Activated CD8-positive, alpha-beta memory T cell treated with anti-CD3 and anti-CD28 coated beads, Interleukin-2, amount 50 U/mL, for 48 hours (primary cell): ENCODE measurements at places on chromosomes 5 and 9.

DNA sequence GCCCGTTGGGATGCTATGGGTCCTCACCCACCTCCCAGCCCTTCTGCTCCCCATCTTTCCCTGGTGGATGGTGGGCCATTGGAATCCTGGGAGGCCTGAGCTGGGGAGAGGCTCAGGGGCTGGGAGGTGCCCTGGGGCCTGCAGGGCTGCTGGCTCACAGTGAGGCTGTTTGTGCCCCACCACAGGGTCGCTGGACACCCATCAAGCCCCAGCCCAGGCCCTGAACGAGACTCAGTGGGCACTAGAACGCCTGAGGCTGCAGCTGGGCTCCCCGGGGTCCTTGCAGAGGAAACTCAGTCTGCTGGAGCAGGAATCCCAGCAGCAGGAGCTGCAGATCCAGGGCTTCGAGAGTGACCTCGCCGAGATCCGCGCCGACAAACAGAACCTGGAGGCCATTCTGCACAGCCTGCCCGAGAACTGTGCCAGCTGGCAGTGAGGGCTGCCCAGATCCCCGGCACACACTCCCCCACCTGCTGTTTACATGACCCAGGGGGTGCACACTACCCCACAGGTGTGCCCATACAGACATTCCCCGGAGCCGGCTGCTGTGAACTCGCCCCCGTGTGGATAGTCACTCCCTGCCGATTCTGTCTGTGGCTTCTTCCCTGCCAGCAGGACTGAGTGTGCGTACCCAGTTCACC lies 4.9 kb upstream of the AIF1L start:
- no peak for DNase-seq

DNA sequence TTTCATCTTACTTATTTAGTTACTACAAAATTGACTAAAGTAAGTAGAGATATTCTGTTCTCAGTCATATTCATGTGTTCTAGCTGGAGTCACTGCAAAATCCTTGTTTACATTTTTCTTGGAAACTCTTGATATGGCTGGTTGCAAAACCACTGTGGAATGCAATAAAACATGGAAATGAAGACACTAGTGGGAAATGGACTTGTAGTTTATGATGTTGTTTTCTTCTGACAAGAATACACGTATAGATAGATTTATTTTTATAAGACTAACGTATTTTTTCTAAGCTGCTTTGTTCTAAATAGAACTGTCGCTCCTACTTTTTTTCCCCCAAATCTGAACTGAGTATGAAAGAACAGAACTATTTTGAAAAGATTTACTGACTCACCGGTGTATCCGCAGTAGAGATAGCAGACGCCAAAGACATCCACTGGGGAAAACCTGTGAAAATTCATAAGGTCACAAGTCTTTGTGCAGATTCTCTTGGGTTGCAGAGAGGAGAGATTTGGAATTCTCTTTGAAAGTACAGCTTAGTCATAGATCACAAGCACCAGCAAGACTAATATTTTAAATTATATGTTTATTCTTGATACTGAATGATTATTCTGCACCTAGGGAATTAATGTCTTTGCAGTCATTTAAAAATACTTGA lies 119.6 kb upstream of the TAF11L2 start:
- no peak for DNase-seq

DNA sequence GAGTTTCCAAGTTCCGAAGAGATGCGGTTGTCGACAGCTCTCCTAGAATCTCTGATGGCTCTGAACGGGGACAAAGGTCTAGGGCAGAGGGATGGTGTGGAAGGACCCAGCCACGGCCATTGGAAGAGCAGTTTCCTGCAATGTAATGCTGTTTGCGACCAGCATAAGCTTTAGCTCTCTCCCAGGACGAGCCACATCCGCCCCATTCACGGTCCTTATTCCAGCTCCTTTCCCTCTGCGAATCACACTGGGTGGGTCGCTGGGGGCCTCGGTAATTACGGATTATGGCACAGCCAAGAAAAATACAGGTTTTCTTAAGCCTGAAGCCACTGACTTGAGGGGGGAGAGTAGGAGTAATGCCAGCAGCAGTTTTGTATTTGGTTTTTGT lies 22.7 kb downstream of the ANXA2R start:
- DNase-seq, result no peak

- no peak for DNase-seq
Measured at GRCh38 chr5:125343015-125343414, 596.6 kb upstream of the ZNF608 start.

GRCh38 chr5:19837536-19838174 lies 150.3 kb downstream of the CDH18 start:
- DNase-seq, result no peak

DNA sequence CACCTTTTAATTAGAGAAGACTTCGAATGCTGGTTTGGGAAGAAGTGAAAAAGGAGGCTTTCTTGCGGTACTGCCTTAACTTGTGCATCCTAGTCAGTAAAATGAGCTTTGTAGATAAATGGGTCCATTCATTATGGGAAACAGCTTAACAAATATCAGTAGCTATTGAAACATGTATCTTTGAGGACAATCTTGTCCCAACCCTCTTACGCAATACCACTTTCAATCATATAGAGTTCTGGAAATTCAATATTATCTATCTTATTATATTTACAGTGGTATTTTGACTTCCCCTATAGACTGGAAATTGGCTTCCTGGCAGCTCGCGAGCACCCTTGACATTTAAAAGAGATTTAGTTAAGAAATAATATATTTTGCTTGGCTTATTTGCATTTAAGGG lies 565.8 kb upstream of the NUDT12 start:
- DNase-seq, result no peak

DNA sequence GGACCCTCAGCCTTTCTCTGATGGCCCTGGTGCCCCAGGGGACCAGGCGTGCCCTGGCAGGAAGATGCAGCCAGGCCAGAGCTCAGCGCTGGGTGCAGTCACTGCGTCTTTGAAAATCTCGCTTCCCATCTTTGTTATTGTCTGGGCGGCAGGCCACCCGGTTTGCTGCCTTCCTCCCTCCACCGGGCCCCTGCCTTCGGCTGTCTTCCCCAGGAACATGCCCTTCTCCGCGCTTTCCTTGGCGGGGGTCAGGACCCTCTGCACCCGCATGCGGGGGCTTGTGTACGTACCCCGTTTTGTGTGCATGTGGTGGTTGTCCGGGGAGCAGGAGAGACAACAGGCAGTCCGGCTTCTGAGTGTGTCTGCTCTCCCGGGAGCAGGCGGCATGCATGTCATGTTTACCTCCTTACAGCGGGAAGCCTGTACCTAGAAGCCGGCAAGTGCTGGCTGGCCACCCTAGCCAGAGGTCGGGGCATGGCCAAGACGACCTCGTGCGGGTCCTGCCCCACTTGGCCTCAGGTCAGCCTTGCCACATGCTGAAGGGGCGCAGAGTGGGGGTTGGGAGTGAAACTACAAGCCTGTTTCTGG lies 49.5 kb downstream of the DAB2IP start:
- DNase-seq, result no peak

DNA sequence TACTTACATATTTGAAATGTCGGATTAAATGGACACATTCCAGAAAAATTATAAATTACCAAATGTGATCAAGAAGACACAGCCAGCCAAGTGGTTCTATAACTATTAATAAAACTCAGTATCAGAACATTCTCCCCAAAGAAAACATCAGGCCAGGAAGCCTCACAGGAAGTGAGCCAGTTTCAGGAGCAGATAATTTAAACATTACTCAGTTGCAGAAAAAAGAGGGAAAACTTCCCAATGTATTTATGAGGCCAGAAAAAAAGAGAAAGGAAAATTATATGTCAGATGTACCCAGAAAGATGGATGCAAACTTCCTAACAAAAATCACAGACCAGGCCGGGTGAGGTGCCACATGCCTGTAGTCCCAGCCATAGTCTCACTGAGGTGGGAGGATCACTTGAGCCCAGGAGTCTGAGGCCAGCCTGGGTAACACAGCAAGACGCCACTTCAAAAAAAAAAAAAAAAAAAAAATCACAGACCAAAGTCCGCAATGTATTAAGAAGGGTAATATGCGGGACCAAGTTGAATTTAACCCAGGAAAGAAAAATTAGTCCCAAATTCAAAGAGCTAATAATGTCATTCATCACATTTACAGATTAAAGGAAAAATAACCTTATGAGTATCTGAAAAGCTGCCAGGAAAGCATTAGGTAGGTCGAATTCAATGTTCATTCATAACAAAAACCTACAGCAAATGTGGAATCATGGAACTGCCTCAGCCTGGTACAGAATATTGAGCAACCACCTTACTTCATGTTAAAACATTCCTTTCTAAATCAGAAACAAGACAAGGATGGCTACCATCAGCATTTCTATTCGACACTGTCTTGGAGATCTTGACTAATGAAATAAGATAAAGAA lies 37.2 kb upstream of the NRARP start:
- no peak for DNase-seq

- no peak for DNase-seq
Measured at GRCh38 chr5:30525353-30525752, 668.1 kb upstream of the CDH6 start.

DNA sequence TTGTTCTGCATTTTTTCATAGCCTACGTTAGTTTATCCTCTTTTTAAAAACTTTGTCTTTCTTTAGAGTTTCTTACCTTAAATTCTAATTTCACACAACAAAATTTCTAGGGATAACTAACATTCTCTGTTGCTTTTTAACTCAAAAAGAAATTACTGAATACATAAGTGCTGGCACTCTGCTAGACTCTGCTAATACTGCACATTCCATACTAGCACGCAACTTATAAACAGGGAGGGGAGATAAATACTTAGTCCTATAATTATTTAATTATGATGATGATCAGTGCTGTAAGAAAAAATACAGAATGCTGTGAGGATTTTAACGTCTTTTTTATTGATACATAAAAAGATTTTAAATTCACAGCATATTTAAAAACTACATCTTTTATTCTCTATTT lies 25.1 kb downstream of the RNF145 start:
- DNase-seq, result no peak

DNA sequence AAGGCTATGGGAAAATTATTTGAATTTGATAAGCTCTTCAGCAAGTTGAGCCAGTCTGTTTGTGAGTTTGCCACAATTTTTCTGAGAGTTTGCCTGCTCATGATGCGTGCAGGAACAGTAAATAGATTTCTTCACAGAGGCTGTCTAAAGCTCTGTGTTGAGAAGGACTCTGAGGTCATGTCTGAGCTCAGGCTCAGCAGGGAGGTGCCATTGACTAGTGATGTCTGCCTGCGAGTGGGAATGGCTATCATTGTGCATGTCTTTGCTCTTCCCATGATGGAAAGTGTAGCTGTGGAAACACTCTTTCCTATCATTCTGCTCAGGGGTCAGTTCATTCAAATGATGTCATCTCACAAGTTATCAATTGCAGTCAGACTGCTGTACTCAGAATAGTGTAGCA lies 142.8 kb downstream of the RASEF start:
- no peak for DNase-seq

- DNase-seq, result no peak
Measured at GRCh38 chr9:8652255-8652654, 852.7 kb upstream of the DMAC1 start.

DNA sequence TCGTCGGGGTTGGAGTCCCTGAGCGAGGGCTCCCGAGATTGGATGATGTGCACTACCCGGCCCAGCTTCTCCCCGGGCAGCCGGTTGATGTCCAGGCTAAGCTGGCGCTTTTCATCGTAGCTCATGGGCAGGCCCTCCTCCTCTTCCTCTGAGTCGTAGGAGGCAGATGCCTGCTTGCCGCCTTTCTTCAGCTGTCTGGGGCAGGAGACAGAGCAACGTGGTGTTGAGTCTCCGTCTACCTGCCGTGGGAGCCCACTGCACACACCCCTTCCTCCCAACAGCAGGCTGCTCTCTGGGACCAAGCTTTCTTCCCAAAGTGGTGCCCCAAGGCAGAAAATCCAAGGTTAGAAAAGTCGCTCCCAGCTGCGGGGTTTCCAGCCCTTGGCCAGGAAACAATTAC lies 10.8 kb downstream of the BRD3OS start:
- no peak for DNase-seq

DNA sequence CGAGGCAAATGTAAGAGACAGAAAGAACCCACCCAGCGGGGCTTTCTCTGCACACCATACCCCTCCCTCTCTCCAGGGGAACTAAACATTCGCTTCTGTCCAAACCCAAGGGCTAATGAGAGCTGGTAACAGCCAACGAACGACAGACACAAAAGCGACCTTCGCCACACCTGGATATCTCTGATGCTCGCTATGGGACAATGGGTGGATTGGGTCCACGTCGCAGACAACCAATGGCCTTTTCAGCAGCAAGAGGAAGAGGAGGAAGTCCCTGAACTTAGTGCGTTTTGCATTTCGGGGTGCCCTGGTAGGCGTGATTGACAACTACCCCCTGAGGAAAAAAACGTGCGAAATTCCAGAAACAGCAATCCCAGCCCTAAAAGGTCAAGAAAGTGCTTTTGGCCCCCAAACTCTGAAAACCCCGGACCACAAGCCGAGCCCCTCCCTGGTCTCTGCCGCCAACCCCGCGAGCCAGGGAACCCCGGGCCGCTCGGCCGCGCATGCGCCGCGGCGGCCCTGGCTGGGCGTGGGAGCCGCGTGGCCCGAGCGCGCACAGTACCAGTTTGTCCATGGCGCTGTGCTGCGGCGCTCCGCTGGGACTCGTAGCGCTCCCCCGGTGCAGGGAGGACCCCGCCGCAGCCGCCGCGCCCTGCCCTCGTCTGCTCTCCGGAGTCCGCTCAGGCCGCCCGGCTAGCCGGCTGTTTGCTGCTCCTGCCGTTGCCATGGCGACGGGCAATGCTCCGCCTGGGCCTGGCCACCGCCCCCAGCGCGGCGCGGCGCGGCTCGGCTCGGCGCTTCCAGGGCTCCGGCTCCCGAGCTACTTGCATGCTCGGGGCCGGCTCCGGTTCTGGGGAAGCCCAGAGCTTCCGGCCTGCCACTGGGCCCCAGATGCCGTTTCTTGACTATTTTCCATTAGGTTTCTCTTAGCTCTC lies 66.9 kb upstream of the DNAH5 start:
- DNase-seq, result peak; percentile 80

GRCh38 chr5:80705801-80706200 lies 51.0 kb upstream of the DHFR start:
- no peak for DNase-seq

DNA sequence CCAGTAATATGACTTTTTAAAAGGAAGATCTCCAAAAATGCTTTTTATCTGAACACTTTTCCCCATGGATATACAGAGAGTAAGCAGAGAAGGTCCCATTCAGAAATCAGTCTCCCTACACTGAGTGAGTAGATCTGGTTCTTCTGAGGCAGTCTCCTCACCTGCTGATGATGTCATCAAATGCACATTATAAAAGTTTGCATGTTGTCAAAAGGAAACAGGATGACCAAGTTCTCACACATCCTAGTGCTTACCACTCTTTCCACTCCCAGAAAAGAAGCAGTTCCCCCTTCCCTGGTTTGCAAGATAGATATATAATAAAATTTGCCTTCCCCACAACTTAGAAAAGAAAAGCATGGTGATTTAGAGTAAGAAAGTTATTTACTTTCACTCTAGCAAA lies 180.5 kb downstream of the RAB3C start:
- DNase-seq, result no peak

DNA sequence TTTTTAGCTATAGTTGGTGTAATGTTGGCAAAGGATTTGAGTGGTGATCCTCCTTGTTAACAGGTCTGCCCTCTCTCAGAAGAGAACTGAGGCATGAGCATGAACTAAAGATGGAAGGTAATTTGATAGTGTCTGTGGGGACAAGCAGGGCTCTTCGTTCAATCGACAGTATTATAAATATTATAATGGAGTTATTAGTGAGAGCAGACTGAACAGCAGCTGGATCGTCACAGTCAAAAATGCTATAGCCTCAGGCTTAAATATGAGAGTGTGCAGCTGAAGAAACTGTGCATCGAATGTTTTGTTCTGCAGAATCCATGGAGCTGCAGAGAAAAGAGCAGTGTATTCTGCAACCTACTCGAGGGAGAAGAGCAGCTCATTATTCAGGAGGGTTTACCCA lies 757.3 kb downstream of the DNAH5 start:
- no peak for DNase-seq
